ENCODE measurements at places on chromosomes 5 and 9.

GRCh38 chr5:33832404-33833236, 59.2 kb downstream of the ADAMTS12 start:
- no peak for DNase-seq

- no peak for DNase-seq
These were observed 887 bp upstream of the MAP3K1 start for GRCh38 chr5:56814361-56814962.

GRCh38 chr9:134595014-134595413, 46.6 kb upstream of the COL5A1 start:
- DNase-seq, result no peak

DNA sequence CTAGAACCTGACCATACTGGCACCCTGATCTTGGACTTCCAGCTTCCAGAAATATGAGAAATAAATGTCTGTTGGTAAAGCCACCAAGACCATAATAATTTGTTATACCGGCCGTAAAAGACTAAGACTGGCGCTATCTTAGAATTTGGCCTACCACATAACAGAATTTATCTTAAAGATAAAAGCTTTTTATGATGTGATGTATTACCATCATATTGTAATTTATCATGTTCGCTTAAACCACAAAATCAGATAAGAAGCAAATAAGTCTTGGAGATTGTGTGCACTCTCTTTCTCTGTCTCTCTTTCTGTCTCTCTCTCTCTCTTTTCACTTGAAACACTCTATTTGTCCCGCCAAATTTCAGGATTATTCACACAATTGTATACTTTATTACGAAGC, 35.6 kb downstream of the FST start:
- no peak for DNase-seq

DNA sequence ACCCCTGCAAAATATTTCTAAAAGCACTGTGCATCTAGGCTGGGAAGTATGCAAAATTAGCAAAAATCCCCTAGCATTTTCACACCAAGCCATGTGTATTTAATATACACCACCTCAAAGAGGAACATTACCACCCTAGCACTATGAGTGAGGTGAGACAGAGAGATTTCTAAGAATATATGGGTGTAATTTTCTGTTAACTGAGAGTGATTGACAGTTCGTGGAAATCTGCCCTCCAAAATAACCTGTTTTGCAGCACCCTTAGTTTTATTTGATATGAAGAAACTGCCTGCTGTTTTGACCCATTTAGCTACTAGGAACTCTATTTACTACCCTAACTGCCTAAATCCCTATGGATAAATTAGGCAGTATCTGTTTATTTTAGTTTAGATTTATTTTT, 64.2 kb upstream of the CDKN2B start:
- DNase-seq, result no peak

DNA sequence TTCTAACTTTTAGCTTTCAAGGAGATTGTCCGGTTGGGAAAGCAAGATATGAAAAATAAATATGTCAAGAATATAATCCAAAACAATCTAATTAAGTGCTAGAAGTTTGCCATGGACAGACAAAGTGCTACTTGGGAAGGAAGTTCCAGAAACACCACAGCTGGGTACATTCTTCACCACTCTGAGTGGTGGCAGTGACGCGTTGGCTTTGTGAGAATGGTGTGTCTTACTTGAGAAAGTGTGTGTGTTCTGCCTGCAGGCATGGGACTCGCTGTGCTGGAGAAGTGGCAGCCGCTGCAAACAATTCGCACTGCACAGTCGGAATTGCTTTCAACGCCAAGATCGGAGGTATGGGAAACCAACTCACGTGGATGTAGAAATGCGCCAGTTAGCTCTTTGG, 177.2 kb downstream of the PCSK5 start:
- DNase-seq, result no peak
